ENCODE measurements at places on chromosomes 12 and 14. TPM values are rescaled to one million over a fixed set of nuclear protein-coding genes. Genes with fewer than 3 reads are reported as not detected.

- DNase-seq, result no peak
- no peaks in the 10 kb centered on the region for H3K4me1 ChIP-seq
- H3K27me3 ChIP-seq, result no peaks in the 10 kb centered on the region
- H3K27ac ChIP-seq, result no peak overlapping the region
- no peaks in the 10 kb centered on the region for H3K36me3 ChIP-seq
Observed at GRCh38 chr12:55671746-55672145, 35.1 kb downstream of the OR10P1 start.

GRCh38 chr14:25150934-25151790, 101.2 kb upstream of the STXBP6 start:
- H3K36me3 ChIP-seq, result no peaks in the 10 kb centered on the region
- H3K27ac ChIP-seq, result no peak overlapping the region
- peak; percentile 82 for DNase-seq
- H3K27me3 ChIP-seq, result no peaks in the 10 kb centered on the region
- H3K4me1 ChIP-seq, result peaks cover 5% of the 10 kb centered on the region

- H3K27ac ChIP-seq, result peak overlapping the region; percentile 88
- H3K4me1 ChIP-seq, result peaks cover 15% of the 10 kb centered on the region
- H3K36me3 ChIP-seq, result no peaks in the 10 kb centered on the region
- H3K4me3 ChIP-seq, result no peak overlapping the region
- no peak for DNase-seq
- no peaks in the 10 kb centered on the region for H3K27me3 ChIP-seq
Observed at GRCh38 chr12:112115259-112116045, 6.9 kb upstream of the NAA25 start.

MUCL1 gene
- total RNA-seq, result not detected

PLBD1 gene
- 16.3 TPM for total RNA-seq

CLEC2A gene
- not detected for total RNA-seq

SUSD6 gene
- 4.5 TPM for total RNA-seq

RAD9B gene
- not detected for total RNA-seq
